ENCODE measurements at places on chromosomes 11 and 22.

GRCh38 chr11:46655631-46656030, 38.3 kb downstream of the ATG13 start:
- DNase-seq: no peak

- DNase-seq: no peak
Observed at GRCh38 chr11:38046571-38047135, 1448.6 kb upstream of the RAG2 start.

- no peak for DNase-seq
Observed at GRCh38 chr11:74755395-74755995, 6.8 kb downstream of the RNF169 start.

DNA sequence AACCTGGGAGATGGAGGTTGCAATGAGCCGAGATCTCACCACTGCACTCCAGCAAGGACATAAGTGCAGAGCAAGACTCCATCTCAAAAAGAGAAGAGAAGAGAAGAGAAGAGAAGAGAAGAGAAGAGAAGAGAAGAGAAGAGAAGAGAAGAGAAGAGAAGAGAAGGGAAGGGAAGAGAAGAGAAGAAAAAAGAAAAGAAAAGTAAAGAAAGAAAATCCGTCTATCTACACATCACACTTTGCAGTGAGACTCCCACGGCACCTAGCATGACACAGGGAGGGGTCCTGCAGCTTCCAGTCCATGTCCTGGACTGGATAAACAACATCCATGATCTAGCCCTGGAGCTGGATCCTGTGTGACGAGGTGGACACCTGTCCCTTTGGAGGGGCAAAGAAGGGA, 4.0 kb upstream of the PPARA start:
- DNase-seq: no peak

GRCh38 chr11:65489706-65490320, 9.0 kb upstream of the MALAT1 start:
- DNase-seq: no peak

GRCh38 chr11:3631331-3631730, 10.5 kb downstream of the ART5 start:
- DNase-seq: no peak

GRCh38 chr11:123137431-123138224, 57.4 kb downstream of the CLMP start:
- DNase-seq: no peak

- DNase-seq: no peak
Observed at GRCh38 chr11:107172996-107173395, 154.7 kb upstream of the GUCY1A2 start.

DNA sequence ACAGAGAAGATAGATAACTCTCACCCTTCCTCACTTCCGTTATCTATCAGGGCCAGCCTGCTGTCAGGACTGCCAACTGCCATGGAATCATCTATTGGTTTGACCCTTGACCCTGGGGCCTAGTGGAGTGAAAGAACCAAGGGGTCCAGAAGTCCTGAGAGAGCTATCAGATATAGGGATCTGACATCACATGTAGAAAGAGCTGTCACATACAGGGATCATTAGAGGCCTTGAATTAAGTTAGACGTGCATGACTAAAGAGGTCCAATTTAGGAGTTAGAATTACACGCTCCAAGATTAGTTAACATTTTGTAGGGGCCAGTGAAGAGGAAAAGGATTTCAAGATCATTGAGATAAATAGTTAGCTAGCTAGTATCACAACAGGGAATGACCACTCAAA, at the start of gene TMEM225:
Gene TMEM225 (minus strand): TSS at position 101 of the 400 bp plus-strand sequence. CDS start 245 bp downstream, outside the sequence.
- no peak for DNase-seq

- no peak for DNase-seq
Observed at GRCh38 chr22:23035557-23036277, 34.6 kb upstream of the GNAZ start.

- no peak for DNase-seq
Observed at GRCh38 chr22:22691716-22692701, 47.6 kb downstream of the GGTLC2 start.

- no peak for DNase-seq
Observed at GRCh38 chr11:95728094-95728493, 61.5 kb downstream of the FAM76B start.

- no peak for DNase-seq
Observed at GRCh38 chr11:5272395-5273017, 2.8 kb upstream of the HBE1 start.

- DNase-seq: no peak
Observed at GRCh38 chr11:73410627-73411026, 34.4 kb downstream of the RELT start.

- no peak for DNase-seq
Observed at GRCh38 chr11:126594921-126595367, 239.5 kb downstream of the ST3GAL4 start.

DNA sequence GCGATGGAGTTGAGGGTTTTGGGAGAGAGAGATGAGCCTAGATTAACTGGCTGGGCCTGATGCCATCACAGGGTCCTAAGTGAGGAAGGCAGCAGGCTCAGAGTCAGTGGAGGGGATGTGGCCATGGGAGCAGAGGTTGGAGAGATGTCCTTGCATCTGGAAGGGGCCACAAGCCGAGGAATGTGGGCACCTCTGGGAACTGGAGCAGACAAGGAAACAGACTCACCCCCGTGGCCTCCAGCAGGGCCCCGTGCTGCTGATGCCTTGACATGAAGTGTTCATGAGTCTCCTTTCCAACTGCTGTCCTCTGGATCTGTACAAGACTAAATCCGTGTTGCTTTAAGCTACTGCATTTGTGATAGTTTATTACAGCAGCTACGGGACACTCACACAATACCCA, 49.2 kb downstream of the SHISAL1 start:
- DNase-seq: no peak

DNA sequence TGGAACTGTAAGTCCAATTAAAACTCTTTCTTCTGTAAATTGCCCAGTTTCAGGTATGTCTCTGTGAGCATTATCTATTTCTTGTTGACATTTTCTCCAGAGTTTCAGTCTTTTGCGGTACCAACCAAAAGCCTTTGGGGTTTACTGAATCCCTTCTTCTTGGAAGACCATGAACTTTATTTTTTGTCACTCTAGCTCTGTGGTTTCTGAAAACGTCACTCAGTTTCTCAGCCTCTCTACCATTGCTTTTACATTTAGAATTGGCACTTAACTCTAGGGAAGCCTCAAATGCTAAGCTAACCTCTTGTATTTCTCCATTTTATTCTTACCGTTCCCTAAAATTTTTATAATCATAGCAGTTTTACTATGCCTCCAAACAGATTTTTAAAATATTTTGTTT, 237.6 kb downstream of the CSNK2A3 start:
- no peak for DNase-seq

- no peak for DNase-seq
Observed at GRCh38 chr22:24554313-24555164, at the start of gene GUCD1. Gene GUCD1, minus strand, starts transcription at chr22:24555138. Its CDS starts 147 bp downstream, at chr22:24554991.

DNA sequence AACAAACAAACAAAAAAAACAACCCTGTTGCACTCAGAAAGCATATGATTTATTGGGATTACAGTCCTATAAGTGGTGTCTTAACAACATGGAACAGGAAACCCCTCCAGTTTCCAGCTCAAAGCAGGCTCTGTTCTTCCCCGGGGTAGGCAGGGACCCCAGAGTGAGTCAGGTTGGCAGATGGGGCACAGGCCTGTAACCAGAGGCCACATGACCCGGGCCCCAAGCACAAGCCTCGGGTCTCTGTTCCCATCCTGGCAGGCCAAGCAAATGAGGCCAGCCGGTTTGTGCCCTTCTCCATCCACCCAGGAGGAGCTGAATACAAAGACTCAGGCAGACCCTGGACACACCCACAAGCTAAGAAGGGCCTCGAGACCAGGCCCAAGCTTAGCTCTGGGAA, 75.8 kb downstream of the NAT10 start:
- DNase-seq: no peak

GRCh38 chr11:115682888-115683287, 178.7 kb upstream of the CADM1 start:
- DNase-seq: no peak

DNA sequence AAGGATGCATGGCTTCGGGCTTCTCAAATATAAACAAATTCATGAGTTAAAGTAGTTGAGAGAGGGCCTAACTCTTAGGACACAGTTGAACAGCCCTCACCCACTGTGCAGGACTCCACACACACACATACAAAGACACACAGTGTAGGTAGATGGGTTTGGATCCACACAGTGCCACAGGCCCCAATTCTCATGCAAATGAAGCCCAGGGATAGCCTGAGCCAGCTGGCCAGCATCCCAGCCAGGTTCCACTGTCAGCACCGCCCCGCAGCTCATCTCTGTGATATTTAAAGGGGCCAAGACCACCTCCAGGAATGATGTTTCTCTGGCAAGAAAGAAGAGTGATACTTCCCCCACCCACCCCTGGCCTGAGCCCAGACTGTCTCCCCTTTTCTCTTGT, 11.7 kb downstream of the SLC35C1 start:
- DNase-seq: no peak

GRCh38 chr11:75347781-75348566, 3.5 kb downstream of the ARRB1 start:
- DNase-seq: no peak

- no peak for DNase-seq
Observed at GRCh38 chr11:121464352-121464946, 11.7 kb upstream of the SORL1-AS1 start.

GRCh38 chr11:2471048-2471803, 26.4 kb downstream of the KCNQ1 start:
- no peak for DNase-seq

- no peak for DNase-seq
Observed at GRCh38 chr11:113255096-113255495, 59.3 kb upstream of the TTC12 start.

GRCh38 chr22:45150139-45150538, 13.6 kb upstream of the NUP50 start:
- DNase-seq: no peak

DNA sequence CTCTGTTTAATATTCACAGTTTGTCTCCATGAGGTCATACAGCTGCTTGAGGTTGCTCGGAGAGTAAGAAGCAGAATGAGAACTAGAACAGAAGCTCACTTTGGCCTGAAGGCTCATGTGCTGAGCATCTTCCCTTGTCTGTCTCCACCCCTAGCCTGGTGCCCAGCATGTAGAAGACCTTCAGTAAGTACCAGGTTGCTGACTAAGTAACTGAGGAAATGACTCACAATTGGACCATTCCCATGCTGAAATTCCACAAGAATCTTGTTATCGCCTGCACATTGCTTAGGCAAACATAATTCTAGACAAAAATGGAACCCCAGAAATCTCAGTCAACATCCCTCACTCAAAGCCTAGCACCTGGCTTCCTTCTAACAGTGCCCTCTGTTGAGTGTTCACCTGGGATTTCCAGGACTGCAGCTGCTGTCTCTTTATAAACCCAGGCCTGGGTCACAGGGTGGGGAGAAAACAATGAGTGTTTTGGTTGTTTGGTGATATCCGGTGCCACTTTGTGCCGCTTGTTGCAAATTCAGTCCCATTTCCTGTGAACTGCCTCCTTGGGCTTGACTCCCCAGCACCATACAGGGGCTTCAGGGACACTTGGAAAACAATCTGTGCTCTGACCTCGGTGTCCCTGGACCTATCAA, 406.8 kb downstream of the ETS1 start:
- DNase-seq: no peak

DNA sequence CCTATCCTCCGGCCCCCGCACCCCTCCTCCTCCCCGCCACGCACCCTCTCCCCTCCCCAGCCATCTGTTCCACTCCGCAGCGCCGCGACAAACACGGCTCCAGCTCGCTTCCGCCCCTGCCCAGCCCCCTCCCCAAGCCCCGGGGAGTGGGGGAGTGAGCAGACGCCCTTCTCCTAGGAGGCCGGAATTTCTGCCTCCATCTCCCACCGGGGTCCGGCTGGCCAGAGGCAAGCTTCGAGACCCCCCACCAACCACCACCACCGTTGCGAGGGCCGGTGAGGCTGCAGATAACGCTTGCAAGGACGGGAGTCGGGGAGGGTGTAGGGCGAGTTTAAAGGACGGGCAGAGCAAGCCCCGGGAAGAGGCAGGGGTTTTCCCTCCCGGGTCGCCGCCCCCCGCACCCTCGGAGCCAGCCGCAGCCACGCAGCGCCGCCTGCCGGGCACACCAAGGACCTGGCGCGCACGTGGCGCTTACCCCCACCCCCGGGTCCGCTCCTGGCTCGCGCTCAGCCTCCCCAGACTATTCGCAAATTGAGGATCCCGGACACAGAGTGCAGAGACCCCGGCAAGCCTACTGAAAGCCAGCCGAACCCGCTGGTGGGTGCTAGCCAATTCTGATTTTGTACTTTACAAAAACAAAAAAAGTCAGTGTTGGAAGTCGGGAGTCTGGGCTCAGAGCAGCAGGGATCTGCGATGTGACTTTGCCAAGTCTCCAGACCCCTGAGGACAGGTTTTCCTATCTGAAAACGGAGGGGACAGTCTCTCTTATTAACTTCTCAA, 22.6 kb downstream of the RTN4RL2 start:
- no peak for DNase-seq

- no peak for DNase-seq
Observed at GRCh38 chr11:75600356-75600755, 38.3 kb downstream of the SERPINH1 start.

DNA sequence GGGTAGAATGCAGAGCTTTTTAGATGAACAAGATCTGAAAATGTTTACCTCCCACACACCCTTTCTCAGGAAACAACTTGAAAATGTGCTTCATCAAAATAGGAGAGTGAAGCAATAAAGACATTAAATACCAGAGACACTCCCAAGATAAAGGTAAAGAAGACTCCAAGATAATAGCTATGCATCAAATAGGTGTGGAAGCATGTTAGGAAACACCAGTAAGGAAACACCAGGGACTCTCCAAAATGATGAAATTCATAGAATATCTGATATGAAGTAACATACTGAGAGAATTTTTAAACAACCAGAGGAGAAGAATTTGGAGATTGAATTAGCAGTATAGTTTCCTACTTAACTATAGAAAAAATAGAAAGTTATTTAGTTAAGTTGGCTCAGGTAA, 57.0 kb downstream of the OR10A6 start:
- no peak for DNase-seq

GRCh38 chr11:119000906-119001305, 3.0 kb downstream of the CENATAC start:
- DNase-seq: no peak

DNA sequence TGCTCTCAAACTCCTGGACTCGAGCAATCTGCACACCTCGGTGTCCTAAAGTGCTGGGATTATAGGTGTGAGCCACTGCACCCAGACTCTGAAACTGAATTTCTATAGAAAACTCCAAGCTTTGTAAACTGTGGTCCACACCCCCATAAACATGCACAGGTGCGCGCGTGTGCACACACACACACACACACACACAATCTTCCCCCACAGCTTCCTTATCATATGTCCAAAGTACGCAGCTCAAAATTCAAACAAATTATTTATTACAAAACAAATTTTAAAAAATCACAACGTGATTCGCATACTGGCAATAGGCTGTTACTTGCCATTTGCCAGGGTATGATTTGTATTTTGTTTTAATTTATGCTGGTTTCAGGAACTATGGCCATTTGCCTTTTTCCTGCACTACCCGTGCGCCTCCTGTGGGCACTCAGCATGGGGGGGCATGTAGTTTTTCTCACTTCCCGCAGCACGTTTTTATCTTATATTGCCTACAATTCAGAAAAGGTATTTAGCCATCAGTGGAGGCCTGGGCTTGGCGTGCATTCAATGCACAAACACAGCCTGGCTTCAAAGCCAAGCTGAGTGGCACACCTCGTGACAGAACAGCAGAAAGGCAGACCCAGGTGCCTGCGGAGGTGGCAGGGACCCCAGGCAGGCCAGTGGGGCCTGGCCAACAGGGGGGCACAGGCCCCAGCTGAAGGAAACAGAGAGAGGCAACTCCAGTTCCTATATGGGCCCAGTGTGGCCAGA, 10.8 kb upstream of the SNX32 start:
- no peak for DNase-seq

GRCh38 chr22:23755711-23756110, 1.5 kb upstream of the VPREB3 start:
- no peak for DNase-seq

GRCh38 chr11:89443361-89444322, 47.5 kb downstream of the NOX4 start:
- DNase-seq: no peak

- no peak for DNase-seq
Observed at GRCh38 chr22:47055073-47055355, 292.6 kb downstream of the TBC1D22A start.
